ENCODE measurements at places on chromosomes 5 and 9.

DNA sequence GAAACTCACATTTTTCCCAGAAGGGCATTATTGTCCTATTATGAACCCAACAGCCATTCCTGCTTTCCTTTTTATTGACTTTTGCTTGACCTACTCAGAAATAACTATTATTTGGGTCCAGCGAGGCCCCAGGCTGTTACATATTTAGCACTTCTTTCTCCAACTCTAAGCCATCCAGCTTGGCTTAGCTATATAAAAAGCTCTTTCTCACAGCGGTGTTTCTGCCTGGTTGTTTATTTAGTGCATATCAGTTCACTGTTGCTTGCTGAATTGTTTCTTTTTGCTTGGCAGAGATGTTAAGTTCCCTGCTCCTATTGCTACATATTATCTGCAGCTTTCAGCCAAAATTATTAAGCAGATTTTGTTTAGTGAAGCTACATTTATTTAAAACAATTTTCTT, 1156.8 kb upstream of the SEMA6A start:
- no peak for DNase-seq

DNA sequence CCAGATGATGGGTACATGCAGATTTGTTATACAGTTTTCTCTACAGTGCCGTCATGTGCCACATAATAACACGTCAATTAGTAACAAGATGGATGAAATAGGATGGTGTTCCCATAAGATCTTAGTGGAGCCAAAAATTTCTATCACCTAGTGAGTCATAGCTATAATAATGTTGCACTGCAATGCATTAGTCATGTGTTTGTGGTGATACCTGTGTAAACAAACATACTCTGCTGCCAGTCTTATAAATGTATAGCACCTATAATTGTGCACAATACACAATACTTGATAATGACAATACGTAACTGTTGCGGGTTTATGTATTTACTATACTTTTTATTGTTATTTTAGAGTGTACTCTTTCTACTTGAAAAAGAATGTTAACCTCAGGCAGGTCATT, 865.4 kb downstream of the MAT2B start:
- DNase-seq = no peak

DNA sequence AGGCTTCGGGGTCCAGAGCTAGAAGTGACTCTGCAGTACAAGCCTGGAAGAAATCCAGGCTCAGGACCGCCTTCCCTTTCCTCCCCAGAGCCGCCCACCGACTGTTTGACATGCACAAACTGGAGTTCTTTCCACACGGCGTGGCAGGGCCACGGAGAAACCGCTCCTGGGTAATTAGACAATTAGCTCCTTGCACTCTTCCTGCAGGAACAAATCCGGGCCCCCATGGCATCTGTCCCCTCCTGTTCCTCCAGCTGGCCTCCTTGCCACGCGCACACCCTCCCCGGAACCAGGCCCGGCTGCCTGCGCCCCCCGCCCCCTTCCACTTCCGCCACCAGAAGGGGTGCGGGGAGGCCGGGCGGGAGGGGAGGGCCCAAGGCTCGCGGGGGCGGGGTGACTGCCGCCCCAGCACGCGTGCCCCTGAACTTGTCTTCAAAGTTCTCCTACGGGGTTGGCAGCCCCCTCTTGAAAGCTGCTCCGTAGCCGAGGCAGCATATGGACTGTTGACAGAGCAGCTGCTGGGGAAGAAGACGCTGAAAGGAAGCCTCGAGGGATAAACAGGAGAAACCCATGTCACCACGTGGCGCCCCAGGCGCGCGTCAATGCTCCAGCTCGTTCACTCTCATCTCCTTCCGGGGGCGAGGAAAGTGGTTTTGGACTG, 74.3 kb downstream of the SEC61B start:
- peak; percentile 19 for DNase-seq

GRCh38 chr9:98287384-98287783, 31.9 kb upstream of the TBC1D2 start:
- DNase-seq = no peak

DNA sequence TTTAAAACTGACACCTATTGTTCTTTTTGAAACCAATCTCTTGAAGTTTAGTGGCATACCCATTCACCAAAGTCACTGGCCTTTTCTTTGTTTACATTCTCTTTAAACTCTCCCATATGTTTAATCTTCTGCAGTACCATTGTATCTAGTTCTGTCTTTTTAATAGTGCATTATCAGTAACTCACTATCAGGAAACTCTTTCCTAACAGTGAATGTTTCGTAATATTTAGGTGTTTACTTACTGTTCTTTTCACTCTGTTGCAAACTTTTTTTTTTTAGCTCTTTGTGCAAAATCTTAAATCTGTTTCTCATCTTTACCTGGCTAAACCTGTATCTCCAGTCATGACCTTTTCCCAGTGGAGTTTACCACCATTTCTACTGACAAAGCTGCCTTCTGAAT, 17.2 kb downstream of the SMAD5 start:
- no peak for DNase-seq

DNA sequence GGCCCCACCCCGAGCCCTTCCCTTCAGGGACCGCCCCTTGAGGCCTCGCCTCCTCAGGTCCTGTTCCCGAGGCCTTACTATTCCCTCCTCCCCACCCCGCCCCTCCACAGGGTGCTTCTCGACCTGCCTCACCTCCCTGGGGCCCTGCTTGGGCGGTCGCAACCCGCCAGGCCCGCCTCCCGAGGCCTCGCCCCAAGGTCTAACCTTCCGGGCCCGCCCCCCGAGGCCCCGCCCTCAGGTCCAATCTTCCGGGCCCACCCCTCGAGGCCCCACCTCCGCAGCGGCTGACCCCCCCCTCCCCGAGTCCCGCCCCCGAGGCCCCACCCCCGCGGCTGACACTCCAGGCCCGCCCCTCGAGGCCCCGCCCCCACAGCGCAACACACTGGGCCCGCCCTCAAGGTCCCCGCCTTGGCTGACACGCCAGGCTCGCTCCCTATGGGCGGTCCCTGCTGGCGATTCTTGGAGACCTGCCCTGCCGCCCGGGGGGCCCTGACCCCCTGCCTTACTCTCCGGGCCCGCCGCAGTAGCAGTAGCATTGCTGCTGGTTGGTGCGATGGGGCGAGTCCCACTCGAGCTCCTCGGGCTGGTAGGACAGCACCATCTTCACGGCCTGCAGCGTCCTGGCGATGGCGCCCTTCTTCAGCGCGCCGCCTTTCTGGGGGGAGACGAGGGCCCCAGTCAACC, 8.2 kb downstream of the PHF19 start:
- DNase-seq = peak; percentile 96

GRCh38 chr5:178114325-178115135, 1.2 kb downstream of the N4BP3 start:
- DNase-seq = no peak

- no peak for DNase-seq
These were observed 27.1 kb upstream of the NKD2 start for GRCh38 chr5:981456-981855.
